HS-27A (cell line): ENCODE measurements at places on chromosomes 7 and 10.

DNA sequence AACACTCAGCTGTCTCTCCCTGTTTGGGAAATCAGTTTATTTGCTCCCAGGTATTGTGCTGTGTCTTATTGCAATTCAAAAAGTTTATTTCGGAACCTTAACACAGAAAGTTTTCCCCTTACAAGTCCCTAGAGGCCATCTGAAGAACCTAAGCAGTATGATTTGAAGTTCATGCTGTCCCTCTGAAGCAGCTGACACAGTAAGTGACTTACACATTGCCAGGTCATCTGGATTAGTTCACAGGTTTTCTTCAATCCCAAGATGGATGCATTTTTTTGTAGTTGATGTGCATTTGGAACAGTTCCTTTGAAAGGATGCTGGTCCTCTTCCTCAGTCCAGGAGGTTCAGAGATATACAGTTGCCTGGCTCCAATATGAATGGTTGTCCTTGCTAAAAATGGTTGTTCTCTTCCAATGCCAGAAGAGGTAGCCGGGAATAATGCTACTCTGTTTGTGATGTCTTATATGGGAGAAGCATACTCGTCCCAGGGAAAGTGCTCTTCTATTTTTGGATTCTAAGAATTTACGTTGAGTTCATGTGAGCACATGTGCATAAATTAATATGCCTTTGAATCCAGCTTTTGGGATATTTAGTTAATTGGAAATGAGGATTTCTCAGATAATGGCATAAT, 183.5 kb upstream of the PHYHIPL start:
- DNase-seq, result no peak

DNA sequence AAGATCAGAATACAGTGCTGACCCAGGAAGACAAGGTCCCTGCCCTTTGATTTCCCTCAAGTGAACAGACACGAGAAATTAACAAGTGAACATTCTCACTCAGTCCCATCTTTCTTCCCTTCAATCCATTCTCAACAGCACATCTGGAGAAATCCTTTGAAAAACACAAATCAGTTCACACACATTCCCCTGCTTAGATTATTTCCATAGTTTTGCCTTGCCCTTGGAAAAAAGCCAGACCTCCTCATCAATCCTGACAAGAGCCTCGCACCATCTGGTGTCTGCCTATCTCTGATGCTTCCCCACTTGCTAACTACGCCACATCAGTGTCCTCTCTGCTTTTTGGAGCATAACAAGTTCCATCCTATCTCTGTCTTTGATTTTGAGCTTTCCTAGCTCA, 94.4 kb upstream of the KIAA1217 start:
- DNase-seq, result no peak

- no peak for DNase-seq
Measured at GRCh38 chr7:140694592-140694991, 1.9 kb upstream of the NDUFB2 start.

- DNase-seq, result no peak
Measured at GRCh38 chr7:105016709-105017656, 3.0 kb downstream of the KMT2E start.

DNA sequence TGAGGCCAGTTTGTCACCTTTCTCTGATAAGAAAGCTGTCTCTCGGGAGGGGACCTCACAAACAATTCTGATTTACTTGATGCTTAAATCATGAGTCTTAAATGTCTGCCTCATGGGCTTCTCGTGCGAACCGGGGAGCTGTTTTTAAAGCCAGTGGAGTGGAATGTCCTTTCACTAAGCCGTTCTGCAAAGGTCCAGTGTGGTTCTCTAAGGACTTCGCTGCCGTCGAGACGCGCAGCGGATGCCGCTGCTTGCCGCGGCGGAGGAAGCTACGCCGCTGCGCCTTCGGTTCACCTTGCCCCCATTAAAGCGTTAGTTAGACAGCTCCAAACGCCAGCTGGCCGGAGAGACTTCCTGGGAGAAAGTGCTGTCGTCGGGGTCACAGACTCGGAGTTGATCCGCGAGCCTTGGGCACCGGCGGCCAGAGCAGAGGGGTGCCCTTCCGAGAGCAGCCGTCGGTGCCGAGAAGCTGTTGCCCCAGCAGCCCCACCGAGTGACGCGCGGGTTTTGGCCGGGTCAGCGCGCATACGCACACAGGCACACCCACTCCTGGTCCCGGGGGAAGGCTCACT, 1.3 kb upstream of the HMX3 start:
- DNase-seq, result no peak
